ENCODE measurements at places on chromosomes 5 and 9. TPM values are rescaled to one million over a fixed set of nuclear protein-coding genes. Genes with fewer than 3 reads are reported as not detected.

OR1J2 gene
- total RNA-seq: 0.32 TPM

SLC1A1 gene
- total RNA-seq: 17.7 TPM

LTC4S gene
- total RNA-seq: not detected

PCDHGA6 gene
- 4.7 TPM for total RNA-seq

Data from fibroblast of villous mesenchyme (primary cell).